ENCODE measurements at places on chromosomes 7 and 10. TPM values are rescaled to one million over a fixed set of nuclear protein-coding genes. Genes with fewer than 3 reads are reported as not detected.
A peak's percentile ranks its signal among the peaks of the same experiment; 100 is the strongest.

- H3K4me1 ChIP-seq: no peaks in the 10 kb centered on the region
- peaks cover 1% of the 10 kb centered on the region for H3K36me3 ChIP-seq
- H3K4me3 ChIP-seq: no peak overlapping the region
- no peak for DNase-seq
- no peaks in the 10 kb centered on the region for H3K27me3 ChIP-seq
These were observed 72.9 kb downstream of the GNAI1 start for GRCh38 chr7:80207501-80207900.

DNA sequence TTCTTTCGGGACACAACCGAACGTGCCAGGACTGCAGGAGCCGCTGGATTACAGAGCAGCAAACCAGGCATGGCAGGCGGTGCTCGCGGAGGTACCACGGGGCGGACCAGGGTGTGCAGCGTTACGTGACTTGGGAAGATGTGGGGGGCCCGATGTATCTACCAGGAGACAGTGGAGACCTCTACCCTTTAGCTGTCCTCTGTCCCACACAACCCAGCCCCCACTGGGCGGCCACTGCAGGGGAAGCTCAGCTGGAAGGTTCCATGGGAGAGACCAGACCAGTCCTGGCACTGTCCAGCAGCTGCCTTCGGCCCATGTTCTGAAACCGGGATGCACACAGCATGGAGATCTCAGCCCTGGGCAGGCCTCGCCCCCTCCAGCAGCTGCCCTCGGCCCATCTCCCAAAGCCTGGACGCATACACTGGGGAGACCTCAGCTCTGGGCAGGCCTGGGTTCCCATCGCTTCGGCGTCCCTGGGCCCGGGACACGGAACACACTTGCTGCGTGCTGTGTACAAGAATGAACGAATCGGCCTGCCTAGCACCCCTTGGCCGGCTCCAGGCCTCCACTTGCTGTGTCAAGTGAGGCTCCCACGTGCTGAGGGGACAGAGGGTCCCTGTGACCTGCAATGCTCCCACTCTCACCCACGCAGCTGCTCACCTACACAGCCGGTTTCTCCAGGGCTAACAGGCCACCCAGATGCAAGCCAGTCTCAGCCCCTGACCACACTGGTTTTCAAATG is 177.4 kb downstream of the ELFN1 start:
- no peak overlapping the region for H3K4me3 ChIP-seq
- DNase-seq: peak; percentile 66
- H3K4me1 ChIP-seq: no peaks in the 10 kb centered on the region
- no peaks in the 10 kb centered on the region for H3K27me3 ChIP-seq
- H3K36me3 ChIP-seq: no peaks in the 10 kb centered on the region
- H3K27ac ChIP-seq: no peak overlapping the region

DNA sequence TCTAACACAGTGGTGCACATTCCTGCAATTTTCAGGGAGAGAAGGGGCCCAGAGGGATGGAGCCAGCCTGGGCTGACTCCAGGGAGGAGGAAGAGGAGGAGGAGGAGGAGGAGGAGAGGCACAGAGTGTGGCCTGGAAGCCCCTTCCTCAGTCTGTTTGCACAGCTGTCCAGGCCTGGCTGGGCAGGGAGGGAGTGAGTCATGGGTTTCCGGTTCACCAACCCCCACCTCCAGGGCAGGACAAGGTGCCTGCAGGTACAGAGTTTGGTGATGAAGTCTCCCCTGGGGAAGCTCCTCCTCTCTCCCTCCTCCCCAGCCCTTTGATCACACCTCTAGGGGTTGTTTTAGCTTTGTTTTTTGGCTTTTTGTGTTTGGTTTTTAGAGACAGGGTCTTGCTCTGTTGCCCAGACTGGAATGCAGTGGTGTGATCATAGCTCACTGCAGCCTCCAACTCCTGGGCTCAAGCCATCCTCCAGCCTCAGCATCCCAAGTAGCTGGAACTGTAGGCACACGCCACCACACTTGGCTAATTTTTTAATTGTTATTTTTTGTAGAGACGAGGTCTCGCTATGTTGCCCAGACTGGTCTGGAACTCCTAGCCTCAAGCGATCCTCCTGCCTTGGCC is 77.5 kb upstream of the CUX1 start:
- H3K27me3 ChIP-seq: no peaks in the 10 kb centered on the region
- H3K4me3 ChIP-seq: no peak overlapping the region
- DNase-seq: no peak

DNA sequence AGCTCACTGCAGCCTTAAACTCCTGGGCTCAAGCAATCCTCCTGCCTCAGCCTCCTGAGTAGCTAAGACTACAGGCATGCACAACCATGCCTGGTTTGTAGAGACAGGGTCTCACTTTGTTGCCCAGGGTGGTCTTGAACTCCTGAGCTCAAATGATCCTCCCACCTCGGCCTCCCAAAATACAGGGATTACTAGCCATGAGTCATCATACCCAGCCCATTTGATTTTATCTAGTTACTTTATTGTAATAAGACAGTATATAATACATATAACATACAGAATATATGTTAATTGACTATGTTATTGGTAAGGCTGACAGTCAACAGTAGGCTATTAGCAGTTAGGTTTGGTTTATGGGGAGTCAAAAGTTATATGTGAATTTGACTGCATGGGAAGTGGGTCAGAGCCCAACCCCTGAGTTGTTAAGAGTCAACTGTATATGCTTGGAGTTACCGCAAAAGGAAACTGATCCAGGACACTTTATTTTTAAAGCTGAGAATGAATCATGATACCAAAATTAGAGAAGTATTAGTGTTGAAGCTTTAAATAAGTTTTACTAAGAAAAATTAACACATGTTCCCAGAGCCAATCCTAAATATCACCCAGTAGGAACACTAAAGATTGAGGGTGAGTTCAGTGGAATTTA is 20.7 kb upstream of the KMT2E start:
- H3K4me1 ChIP-seq: peaks cover 2% of the 10 kb centered on the region
- H3K36me3 ChIP-seq: peaks cover 2% of the 10 kb centered on the region
- DNase-seq: no peak
- no peak overlapping the region for H3K27ac ChIP-seq
- no peak overlapping the region for H3K4me3 ChIP-seq

DNA sequence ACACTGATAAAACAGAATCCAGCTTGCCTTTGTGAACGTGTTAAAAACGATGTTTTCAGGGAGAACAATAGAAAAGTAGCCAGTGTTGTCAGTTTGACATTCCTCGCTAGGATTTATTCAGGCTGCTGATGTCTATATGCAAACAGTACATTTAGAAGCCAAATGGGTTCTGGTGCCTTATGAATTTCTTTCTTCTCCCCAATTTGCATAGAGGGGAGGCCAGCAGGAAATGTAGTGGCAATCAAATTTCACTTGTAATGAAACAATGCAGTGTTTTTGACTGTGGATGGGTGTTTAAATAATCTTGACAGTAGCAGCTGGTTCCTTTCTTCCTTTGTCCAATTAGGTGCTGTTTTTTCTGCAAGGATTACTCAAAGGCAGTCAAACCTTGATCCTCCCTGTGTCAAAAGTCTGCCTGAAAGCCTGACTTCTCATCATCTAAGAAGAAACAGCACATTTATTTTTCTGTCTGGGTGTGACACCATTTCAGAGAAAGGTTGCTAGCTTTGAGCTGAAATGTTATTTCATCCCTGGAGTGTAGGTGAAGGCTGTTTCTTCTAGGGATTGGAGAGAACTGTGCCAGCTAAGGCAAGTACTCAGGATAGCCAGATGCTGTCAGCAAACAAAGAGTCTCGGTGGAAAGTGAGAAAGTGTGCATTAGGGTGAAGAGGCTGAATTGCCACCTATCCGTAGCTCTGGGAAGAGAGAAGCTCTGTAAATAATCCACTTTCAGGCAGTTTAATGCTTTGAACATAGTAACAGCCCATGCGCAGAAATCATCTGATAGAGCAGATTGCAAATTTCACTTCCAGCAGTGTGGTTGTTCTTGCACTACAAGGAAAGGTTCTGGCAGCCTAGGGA is 36.6 kb upstream of the ZNRF2 start:
- no peak overlapping the region for H3K4me3 ChIP-seq
- H3K27ac ChIP-seq: no peak overlapping the region
- no peaks in the 10 kb centered on the region for H3K27me3 ChIP-seq
- H3K36me3 ChIP-seq: no peaks in the 10 kb centered on the region
- no peak for DNase-seq

- H3K4me3 ChIP-seq: no peak overlapping the region
- no peaks in the 10 kb centered on the region for H3K4me1 ChIP-seq
- H3K27ac ChIP-seq: no peak overlapping the region
- no peaks in the 10 kb centered on the region for H3K27me3 ChIP-seq
- peak; percentile 55 for DNase-seq
These were observed 331.4 kb downstream of the PTPRN2 start for GRCh38 chr7:158256091-158256816.

- peaks cover 13% of the 10 kb centered on the region for H3K4me1 ChIP-seq
- no peaks in the 10 kb centered on the region for H3K36me3 ChIP-seq
- no peak for DNase-seq
- H3K27ac ChIP-seq: no peak overlapping the region
These were observed 13.7 kb downstream of the RHEB start for GRCh38 chr7:151505836-151506468.

The IQUB gene
- polyA plus RNA-seq: not detected

The ACTL6B gene
- not detected for polyA plus RNA-seq
